ENCODE measurements at places on chromosomes 2 and 18.

- peak; percentile 48 for DNase-seq
- H3K4me1 ChIP-seq = peaks cover 36% of the 10 kb centered on the region
- no peaks in the 10 kb centered on the region for H3K27me3 ChIP-seq
- no peak overlapping the region for H3K4me3 ChIP-seq
These were observed 146.5 kb upstream of the MMADHC start for GRCh38 chr2:149733936-149734685.

GRCh38 chr2:110863726-110864125 lies 131.4 kb downstream of the ACOXL start:
- no peak overlapping the region for H3K27ac ChIP-seq
- H3K36me3 ChIP-seq = no peaks in the 10 kb centered on the region
- H3K4me3 ChIP-seq = no peak overlapping the region
- no peak for DNase-seq
- no peaks in the 10 kb centered on the region for H3K4me1 ChIP-seq

GRCh38 chr2:85191157-85191556 lies 58.0 kb downstream of the TCF7L1 start:
- H3K4me1 ChIP-seq = no peaks in the 10 kb centered on the region
- no peak overlapping the region for H3K27ac ChIP-seq
- no peaks in the 10 kb centered on the region for H3K36me3 ChIP-seq

DNA sequence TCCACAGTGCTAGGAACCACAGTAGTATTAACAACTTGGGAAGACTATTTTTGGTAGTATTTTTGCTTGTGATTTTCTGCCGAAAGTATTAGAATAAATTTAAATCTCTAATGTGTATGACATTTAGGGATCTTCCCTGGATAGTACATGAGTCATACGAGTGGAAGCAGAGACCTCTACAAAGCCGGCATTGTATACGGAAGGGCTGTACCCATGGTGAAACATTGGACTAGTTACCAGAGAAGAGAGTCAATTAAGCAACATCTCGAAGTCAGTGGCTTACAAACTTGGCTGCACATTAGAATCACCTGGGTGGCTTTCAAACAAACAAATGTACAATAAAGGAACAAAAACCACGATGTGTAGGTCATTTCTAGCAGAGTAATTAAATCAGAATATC lies 1131.7 kb upstream of the LRRTM1 start:
- H3K4me1 ChIP-seq = no peaks in the 10 kb centered on the region
- H3K36me3 ChIP-seq = no peaks in the 10 kb centered on the region
- H3K4me3 ChIP-seq = no peak overlapping the region

GRCh38 chr2:171389780-171390179 lies 44.0 kb downstream of the METTL8 start:
- H3K4me3 ChIP-seq = no peak overlapping the region
- no peak for DNase-seq
- H3K36me3 ChIP-seq = no peaks in the 10 kb centered on the region
- no peaks in the 10 kb centered on the region for H3K4me1 ChIP-seq

GRCh38 chr18:79422022-79422782 lies 26.5 kb downstream of the NFATC1 start:
- H3K4me3 ChIP-seq = no peak overlapping the region
- peaks cover 8% of the 10 kb centered on the region for H3K4me1 ChIP-seq
- H3K27ac ChIP-seq = no peak overlapping the region
- no peaks in the 10 kb centered on the region for H3K36me3 ChIP-seq

DNA sequence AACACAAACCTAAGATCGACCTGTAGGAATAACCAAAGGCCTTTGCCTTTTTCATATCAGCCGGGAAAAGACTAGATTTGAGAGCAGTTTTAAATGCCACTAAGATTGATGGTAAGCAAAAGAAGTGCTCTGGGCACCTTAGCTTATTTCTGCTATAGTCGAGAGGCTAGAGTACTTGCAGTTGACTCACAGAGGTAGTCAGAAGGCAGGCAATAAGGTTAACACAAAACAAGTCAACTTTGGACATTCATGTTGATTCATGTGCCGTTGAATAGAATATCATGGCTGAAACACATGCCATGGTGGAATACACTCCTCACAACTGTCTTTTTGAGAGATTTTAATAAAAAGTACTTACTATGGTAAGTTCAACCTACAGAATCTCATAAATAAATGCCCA lies 507.6 kb downstream of the ZEB2 start:
- no peaks in the 10 kb centered on the region for H3K36me3 ChIP-seq
- H3K4me3 ChIP-seq = no peak overlapping the region
- DNase-seq = no peak
- no peak overlapping the region for H3K27ac ChIP-seq
- H3K4me1 ChIP-seq = no peaks in the 10 kb centered on the region
- no peaks in the 10 kb centered on the region for H3K27me3 ChIP-seq

DNA sequence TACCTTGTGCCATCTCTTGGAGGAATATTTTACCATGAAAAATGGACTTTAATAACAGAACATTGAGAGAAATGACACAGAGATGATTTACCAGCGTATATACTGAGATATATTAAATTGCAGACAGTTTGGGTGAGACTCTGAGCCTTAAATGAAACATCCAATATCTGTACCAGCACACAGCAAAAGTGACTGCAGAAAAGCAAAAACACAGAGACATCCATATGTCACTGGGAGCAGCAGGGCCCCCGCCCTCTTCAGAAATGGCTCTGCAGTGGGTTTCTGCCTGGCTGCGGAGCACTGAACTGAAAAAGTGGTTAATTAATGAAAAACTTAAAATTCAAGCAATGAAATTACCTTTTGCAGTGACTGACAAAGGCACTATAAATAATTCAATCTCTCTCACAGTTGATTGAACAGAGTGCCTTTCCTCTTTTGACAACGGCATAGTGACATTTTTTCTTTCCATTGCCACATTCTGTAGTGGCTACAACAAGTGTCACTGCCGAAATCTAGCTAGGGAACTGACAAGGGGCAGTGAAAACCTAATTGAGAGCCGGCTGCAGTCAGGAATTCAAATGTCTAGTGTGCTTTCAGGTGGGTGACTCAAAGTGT lies 353.4 kb downstream of the ALK start:
- no peak overlapping the region for H3K27ac ChIP-seq
- H3K4me3 ChIP-seq = no peak overlapping the region
- DNase-seq = no peak

GRCh38 chr2:1482253-1482675 lies 69.0 kb downstream of the TPO start:
- H3K27ac ChIP-seq = no peak overlapping the region
- H3K4me3 ChIP-seq = no peak overlapping the region
- no peaks in the 10 kb centered on the region for H3K27me3 ChIP-seq
- DNase-seq = no peak
- H3K36me3 ChIP-seq = no peaks in the 10 kb centered on the region

- H3K27me3 ChIP-seq = no peaks in the 10 kb centered on the region
- no peak overlapping the region for H3K27ac ChIP-seq
- no peak for DNase-seq
- H3K4me1 ChIP-seq = no peaks in the 10 kb centered on the region
- no peak overlapping the region for H3K4me3 ChIP-seq
- H3K36me3 ChIP-seq = no peaks in the 10 kb centered on the region
These were observed 492.3 kb upstream of the TMEFF2 start for GRCh38 chr2:192687015-192687414.
